ENCODE measurements at places on chromosomes 2 and 18.

DNA sequence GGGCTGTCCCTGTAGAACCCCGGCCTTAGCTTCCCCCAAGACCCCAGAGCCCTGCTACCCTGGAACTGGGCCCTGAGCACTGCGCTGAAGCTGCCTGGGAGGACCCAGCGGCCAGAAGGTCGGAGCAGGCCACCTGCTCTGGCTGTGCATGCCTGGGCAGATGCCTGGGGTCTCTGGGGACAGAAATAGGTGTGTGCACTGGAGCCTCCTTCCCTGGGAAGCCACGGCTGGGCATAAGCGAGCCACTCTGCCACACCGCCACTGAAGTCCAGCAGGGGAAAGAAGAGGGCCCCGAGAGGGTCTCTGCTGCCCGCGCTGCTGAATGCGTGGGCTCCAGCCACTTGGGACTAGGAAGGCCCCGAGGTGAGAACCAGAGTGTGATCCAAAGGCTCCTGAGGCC is 6.7 kb downstream of the GBX2 start:
- DNase-seq, result no peak

DNA sequence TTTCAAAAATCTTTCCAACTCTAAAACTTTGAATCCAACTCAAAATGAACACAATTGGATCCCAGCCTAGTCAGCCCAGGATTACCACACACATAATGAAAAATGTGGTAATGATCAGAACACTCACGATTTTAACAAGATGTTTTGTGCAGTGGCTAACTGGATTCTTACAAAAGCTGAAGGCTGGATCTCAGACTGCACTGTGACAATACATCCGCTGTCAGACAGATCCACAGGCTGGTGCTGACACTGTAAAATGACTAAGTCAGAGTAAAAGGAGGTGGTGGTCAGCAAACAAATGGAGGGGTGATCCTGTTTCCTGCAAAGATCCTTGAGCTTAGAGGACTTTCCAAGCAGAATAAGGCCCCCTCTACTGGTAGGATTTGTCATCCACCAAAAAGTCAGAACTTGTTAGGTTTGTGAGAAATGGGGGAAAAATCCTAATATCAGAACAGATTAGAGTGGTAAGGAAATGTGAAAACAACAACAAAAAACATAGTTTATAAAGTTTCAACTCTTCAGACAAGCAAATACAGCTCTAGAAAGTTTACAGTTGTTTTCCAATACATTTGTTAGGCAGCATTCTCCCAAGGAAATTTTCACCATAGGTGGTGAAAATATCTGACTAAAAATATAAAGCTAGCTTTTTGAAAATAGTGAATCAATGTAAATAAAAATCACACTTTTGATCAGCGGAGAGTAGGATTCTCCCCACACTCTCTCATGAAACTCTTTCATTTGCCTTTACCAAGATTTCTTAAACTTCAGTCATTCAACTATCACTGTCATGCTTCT is 211.9 kb downstream of the AGPS start:
- no peak for DNase-seq

DNA sequence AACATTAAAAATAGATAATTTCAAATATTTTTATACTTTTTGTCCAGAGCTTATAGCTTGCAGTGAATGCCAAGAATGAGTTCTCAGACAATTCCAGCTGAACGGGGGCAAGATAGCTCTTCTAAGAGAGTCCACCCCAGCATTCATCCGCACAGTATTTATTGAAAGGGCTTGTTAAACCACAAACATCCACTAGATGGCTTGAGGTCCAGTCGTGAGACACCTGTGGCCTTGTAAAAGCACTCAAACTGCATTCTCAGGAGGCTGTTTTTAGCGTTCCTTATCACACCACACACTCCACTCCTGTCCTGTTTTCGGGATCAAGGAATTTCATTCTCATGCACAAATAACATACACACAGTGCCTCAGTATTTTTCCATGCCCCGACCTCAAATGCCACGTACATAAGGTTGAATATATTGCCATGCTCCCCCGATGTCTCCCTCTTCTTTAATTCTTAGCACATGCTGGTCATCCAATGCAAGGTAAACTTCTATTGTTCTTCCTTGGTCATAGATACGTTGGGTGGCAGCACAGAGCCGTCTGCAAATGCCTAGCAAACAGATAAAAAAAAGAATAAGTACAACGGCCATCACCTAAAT is 47.4 kb downstream of the DNAJC10 start:
- no peak for DNase-seq

DNA sequence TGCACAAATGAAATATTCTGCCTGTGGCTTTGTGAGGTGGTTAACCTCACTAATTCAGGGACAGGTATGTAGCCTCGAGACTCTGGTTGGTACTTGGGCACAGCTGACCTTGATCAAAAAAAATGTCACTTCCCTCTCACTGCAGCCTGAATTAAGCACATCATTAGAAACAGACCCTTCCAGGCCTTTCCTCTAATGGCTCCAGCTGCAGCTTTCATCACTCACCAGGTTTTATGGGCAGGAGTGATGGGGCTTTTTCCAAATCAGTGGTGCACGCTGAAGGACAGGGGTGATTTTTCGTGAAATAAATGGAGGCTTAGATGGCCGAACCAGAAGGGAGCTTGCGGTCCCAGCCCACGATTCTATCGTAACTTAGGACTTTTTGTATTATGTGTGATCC is 213.0 kb upstream of the RAB12 start:
- no peak for DNase-seq

DNA sequence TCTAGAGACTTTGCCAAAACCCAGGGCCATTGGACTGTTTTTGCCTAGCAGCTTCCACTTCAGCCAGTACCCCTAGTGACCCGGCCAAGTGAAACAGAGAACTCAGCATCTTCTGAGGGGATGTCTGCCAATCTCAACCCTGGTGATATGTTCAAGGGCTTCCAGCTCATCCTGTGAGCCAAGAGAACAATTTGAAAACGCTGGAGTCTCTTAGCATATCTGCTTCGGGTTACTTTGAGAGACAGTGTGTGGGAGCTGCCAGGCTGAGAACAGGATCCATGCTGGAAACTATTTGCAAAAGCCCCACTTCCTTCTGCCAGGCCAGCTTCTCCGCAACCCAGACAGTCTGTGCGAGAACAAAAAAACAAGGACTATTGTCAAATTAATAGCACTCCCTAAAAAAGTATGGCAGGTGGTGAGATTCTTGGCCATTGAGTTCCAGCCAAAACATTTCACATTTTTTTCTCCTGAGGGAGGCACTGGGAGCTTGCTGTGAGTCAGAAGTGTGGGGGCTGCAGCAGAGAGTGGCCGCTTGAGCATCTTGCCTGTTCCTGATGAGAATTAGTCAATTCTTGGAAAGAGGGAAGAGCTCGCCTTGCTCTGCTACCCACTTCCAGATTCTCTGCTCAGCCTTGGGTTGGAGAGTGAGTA is 395.6 kb upstream of the TRIB2 start:
- DNase-seq, result no peak

DNA sequence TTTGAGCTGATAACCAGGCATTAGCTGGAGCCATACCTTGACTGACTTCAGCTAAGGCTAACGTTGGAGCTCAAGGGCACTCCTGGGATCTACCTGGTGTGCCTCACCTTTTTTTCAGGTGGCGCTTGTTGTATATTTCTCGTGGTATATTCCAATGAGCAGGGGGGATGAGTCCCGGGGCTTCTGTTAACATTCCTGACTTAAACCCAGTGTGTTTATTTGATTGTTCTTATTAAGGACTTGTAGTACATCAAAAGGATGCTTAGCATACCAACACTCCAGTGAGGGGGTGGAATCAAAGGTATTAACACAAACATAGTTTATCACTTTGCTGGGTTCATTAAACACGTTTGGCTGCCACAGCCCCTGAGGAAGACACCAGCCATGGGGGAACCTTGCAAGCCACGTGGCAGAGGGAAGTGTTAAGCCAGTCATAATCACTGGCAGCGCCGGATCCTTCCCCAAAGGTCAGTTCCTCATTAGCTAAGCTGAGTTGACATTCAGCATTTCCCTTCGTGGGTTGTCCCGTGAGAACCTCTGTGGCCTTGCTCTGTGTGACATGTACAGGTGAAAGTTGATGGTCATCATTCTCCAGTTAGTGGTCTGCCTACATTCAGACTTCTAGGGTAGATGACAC is 119.5 kb upstream of the MCFD2 start:
- DNase-seq, result no peak

- no peak for DNase-seq
These were observed 5.4 kb upstream of the CNDP1 start for GRCh38 chr18:74528913-74529312.

GRCh38 chr2:170822290-170823087 is 5.8 kb downstream of the GAD1 start:
- DNase-seq, result no peak

DNA sequence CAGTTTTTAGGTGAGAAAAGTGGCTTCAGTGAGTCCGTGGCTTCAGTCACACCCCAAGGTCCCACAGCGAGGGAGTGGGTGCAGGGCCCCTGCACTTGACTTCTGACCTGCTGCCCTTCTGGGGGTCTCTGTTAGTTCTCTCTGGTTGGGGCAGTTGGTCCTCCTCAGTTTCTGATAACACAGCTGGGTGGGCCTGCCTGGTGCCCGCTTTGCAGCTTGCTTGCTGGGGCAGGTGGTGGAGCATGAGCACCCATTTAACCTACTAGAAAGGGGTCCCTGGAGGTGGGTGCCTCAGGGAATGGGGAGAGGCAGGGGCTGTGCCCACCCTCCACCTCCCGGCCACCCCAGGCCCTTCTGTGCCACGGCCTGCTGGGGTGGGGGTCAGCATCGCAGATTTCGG is 83.2 kb downstream of the ASB1 start:
- no peak for DNase-seq

GRCh38 chr18:38367473-38367872 is 801.9 kb upstream of the CELF4 start:
- no peak for DNase-seq

- no peak for DNase-seq
These were observed 320.6 kb downstream of the ETAA1 start for GRCh38 chr2:67717692-67718091.

DNA sequence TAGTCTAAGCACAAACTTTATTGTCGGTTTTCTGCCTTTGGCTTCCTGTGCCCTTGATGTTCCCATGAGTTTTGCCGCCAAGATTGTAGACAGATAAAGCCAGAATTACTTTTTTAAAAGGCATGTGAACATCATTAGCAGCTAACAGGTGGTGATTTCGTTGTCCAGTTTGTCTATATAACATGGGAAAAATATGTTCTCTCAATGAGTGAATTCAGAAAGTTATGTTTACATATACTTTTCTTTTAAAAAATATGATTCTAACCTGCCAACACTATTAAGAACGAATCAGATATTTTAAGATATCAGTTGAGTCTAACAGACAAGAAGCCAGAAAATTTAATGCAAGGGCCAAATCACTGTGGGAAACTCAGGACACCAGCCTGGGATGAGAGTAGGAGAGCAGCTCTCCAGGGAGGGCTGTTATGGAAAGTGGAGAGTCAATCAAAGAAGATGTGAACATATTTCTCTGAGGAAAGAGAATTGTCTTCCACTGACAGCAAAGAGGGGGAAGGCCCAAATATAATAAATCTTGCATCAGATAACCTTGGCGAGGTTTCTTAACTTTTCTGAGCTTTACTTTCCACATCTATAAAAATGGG is 311.3 kb downstream of the ARHGAP15 start:
- no peak for DNase-seq

GRCh38 chr2:11625671-11626070 is 44.3 kb downstream of the NTSR2 start:
- DNase-seq, result no peak

DNA sequence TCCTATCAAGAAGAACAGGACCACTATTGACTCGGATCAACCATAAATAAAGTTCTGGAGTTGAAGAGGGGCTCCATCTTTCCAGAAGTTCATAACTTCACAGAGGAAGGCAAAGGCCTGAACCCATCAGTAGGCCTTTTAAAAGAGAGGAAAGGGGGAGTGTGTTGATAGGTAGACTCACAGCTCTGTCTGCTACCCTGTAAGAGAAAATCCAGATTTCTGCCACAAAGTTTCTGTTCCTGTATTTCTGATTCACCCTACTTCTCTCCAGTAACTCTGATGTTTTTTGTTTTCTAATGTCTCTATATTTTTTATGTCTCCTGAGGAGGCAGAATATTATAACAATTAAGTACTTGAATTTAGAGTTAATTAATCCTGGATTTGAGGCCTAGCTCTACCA is 564.0 kb downstream of the TNS1 start:
- no peak for DNase-seq

DNA sequence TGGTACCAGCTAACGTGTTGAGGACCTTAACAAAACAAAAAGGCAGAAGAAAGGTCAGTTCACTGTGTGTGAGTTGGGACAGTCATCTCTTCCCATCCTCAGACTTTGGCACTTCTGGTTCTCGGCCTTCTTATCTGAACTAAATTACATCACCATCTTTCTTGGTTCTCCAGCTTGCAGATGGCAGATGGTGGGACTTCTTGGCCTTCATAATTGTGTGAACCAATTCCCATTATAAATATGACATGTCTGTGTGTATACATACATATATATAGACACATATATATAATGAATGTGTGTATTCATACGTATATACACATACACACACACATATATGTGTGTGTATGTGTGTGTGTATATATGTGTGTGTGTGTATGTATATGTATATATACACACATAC is 301.2 kb upstream of the TRIB2 start:
- DNase-seq, result no peak

GRCh38 chr2:75097831-75098230 is 101.5 kb downstream of the TACR1 start:
- DNase-seq, result no peak

GRCh38 chr2:181916726-181917718 is 25.5 kb downstream of the ITPRID2 start:
- DNase-seq, result no peak

- DNase-seq, result no peak
These were observed 7.6 kb downstream of the CTIF start for GRCh38 chr18:48546396-48546795.

- no peak for DNase-seq
These were observed 6.7 kb upstream of the SEC11C start for GRCh38 chr18:59132810-59133465.

DNA sequence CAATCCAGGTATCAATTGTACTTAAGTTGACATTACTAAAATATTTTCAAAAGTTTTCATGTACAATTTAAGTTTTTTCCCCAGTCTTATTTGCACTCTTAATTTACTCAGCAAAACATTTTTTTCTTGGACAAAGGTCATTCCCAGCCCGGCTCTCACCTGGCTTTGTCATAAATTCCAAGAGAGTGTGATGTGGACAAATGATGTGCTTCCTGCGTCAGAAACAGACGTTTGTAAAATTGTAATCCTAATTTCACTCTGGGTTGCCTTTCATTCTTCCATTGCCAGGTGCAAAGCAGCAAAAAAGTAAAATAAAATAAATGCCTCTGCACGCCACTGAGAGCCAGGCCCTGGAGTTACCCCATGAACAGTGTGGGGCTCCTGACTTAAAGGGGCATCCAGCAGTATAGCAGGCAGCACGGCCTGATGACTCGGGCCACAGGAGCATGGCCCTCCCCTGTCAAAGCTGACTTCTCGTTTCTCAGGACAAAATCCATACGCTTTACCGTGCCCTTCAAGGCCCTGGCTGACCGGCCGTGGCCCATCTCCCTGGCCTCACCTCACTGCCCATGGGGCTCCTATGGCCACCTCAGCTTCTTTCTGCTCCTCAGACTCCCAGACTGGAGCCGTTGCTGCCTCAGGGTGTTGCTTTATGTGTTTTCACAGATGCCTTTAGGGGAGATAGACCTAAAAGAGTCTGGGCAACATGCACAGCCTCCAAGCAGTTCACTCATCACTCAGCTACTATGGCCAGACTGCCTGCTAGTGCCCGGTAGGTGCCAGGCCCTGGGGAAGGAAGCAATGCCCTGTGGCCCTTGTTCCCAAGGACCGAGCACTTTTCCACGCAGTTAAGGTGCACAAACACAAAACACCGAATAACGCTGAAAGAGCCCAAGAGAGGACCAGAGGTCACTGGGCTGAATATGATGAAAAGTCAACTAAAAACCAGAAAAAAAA is 7.6 kb upstream of the TMEM185B start:
- DNase-seq, result no peak

GRCh38 chr2:180664507-180664906 is 315.9 kb upstream of the UBE2E3 start:
- DNase-seq, result no peak

Measured in activated naive CD8-positive, alpha-beta T cell treated with anti-CD3 and anti-CD28 coated beads, Interleukin-2, amount 50 U/mL, for 16 hours (primary cell).